ENCODE measurements at places on chromosomes 7 and 10.

DNA sequence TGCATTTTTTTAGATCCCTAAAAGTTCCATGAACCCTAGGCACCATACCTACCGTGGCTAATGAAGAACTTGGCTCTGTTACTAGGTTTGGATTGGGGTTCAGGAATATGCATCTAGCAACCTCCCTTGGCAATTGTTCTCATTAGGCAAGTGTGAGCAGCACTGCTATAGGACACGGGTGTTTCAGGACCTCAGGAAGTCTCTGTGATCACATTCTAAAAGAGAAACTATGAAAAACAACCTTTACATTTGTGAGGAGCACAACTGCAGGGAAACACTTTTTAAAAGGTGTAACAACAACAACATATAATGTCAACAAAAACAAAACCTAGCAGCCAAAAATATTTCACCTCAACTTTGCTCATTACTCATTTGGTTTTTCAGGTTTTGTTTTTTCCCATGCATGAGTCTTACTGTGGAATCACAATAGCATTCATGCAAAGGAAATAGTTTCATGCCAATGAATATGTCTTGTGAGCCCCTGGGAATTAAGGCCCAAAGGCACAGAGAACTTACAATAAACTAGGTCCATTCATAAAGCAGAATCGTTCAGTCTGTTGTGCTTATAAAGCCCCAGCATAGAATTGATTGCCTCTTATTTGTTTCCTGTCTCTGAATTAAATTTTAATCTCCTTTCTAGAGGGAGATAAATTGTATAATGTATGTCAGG, 255.7 kb upstream of the DGKB start:
- DNase-seq: no peak

DNA sequence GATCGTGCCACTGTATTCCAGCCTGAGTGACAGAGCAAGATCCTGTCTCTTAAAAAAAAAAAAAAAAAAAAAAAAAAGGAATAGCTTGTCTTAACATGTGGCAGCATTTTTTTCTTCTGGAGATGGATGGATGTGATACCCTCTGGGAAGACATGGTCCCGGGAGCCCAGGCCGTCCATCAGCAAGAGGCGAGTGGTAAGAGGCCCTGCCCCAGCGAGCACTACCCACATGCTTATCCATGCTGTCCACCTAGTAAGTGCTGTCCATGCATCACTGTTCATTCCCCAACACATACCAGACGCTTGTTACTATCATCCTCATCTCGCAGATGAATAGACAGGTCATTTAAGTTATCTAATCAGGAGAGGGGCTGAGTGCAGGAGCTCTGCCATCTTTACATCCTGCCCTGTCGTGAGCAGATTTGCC, 12.9 kb downstream of the ATP6V1F start:
- DNase-seq: no peak

GRCh38 chr10:6984971-6985370, 404.9 kb upstream of the PRKCQ start:
- no peak for DNase-seq

DNA sequence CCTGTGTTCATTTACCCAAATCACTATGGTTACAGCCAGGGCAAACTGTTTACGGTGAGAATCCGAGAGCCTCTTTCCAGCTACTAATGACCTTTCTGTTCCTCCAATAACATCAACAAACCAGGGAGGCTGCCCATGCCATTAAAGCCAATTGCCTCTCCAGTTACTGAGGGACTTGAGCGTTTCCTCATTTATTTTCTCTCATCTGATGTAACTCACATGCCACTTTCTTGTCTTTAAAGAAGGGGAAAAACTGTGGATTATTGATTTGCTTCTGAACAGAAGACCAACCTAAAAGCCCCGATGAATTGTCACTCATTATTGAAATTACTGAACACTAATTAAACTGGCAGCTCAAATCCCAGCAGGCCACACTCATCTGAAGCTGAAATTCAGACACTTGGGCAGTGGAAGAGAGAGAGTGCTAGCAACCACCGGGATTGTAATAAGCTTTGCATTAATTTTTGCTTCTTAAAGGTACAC, 595.8 kb upstream of the MKI67 start:
- no peak for DNase-seq

DNA sequence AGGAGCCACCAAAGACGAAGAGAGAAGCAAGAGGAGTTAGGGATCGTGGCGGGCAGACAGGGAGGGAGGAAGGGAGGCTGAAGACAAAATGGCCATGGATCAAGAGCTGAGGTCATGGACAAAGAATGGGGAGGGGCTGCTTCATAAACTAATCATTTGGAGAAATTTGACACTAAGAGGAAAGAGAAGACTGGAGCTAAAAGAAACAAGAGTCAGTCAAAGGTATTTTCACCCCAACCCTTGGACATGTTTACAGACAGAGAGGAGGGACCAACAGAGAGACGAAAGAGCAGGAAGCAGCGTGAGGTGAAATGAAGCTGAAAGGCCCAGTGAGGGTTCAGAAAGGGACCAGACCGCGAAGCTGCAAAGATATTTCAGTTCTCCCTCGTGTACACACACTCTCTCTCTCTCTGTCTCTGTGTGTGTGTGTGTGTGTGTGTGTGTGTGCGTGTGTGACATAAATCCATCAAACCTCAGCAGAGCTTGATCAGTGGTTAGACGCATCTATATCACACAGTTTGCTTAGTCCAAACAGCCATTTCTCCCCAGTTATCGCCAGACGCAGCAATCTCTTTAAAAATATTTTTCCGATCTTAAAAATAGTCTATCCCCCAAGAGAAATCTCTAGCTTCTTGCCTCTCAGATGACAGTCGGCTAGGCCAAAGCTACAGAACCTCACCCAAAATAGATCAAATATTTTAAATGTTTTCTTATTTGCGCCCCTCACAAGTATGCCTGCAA, 12.5 kb upstream of the CALD1 start:
- no peak for DNase-seq

DNA sequence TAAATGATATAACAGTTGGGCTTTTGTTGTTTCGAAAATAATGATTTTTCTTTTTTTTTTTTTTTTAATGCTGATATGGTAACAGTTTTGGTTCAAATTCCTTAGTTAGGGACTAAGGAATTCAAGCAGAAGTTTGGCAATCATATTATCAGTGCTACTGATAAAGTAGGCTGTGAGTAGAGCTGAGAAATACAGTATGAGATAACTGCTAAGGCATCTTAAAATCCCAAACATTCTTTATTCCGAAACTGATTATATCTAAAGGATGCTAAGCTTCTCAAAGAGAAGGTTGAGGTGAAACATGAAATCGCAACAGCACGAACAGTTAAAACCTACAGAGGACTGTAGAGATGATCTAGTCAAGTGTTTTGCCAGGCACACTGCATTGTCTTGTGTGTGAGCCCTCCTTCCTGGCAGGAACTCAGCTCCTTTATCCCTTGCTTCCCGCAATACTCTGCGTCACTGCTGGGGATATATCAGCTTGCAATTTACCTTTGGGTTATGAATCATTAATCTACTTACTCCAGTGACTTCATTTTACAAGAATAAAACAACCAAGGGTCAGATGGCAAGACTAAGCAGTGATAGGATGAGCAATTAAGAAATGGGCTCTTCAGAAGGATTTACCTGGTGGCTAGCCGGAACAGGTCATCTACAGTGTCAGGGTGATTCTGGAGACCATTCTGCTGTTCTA, 36.7 kb downstream of the IRF5 start:
- no peak for DNase-seq

DNA sequence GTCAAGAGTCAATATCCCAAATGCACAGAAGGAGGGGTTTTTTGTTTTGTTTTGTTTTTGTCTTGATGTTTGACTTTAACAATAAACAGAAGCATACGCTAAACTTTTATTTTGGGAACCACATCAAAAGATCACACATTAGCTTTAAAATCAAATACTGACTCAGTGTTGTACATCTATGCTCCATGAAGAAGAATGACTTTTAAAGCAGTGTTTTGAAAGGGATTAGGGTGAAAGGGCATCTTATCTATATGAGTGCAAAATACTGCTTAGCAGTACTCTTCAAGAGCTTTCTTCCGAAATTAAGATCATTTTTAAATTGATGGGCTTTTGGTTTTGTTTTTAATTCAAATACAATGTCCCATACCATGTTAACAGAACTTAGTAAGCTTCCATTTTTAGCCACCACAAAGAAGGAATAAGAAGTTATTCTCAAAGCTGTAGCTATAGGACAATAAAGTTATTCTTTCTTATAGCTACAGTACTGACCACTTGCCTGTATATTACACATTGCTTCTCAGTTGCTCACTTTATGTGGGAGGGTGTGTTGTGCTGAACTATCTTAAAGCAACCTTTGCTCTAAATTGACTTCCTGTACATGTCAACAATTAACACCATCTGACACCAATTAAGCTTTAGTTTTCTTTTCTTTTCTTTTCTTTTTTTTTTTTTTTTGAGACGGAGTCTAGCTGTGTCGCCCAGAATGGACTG, 144.3 kb upstream of the KAT6B start:
- DNase-seq: no peak

DNA sequence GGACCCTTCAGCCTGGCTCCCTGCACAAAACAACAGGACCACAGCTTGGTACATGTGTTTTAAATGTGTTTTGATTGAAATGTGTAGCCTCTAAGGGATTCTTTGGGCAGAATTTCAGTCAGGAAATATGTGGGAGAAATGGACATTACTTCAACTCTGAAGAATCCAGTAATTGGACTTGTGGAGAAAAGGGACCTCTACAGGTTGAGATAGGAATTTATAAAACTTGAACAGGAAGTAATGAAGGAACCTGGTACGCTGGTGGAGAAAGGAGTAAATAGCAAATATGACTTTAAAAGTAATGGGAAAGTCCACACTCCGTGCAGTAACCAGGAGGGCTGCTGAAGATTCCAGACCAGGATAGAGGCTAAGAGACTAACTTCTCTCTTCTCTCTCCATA, 220.5 kb downstream of the LHFPL3 start:
- DNase-seq: no peak
